ENCODE measurements at places on chromosomes 12 and 14.

GRCh38 chr12:62400135-62400534, 66.5 kb upstream of the MON2 start:
- DNase-seq: no peak

- no peak for DNase-seq
These were observed 24.4 kb downstream of the NKX2-1 start for GRCh38 chr14:36495666-36496065.

- DNase-seq: peak; percentile 30
These were observed 831 bp upstream of the NKX2-1 start for GRCh38 chr14:36520601-36521525.

DNA sequence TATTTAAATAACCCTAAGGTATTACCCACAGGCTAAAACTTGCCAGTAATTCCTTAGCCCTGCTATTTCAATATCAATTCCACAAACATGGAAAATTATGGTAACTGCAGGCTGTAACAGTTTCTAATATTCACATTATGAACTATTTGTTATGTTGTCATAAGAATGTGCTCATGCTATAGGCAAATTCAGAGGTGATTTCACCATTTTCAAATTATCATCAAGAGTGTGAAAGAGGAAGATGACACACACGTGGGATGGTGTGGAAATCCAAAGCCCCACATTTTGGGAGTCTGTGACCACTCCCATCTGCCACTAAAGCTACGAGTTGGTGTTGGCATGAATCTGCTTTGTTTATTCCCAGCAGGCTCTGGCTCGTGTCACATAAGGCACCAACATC, 5.9 kb upstream of the MYO1A start:
- DNase-seq: no peak
